ENCODE measurements at places on chromosomes 13 and 19.
A peak's percentile ranks its signal among the peaks of the same experiment; 100 is the strongest.

- no peak for DNase-seq
Measured at GRCh38 chr19:17429641-17430113, 9.8 kb downstream of the MVB12A start.

GRCh38 chr13:71721104-71721503, 145.9 kb downstream of the DACH1 start:
- DNase-seq = peak; percentile 43

DNA sequence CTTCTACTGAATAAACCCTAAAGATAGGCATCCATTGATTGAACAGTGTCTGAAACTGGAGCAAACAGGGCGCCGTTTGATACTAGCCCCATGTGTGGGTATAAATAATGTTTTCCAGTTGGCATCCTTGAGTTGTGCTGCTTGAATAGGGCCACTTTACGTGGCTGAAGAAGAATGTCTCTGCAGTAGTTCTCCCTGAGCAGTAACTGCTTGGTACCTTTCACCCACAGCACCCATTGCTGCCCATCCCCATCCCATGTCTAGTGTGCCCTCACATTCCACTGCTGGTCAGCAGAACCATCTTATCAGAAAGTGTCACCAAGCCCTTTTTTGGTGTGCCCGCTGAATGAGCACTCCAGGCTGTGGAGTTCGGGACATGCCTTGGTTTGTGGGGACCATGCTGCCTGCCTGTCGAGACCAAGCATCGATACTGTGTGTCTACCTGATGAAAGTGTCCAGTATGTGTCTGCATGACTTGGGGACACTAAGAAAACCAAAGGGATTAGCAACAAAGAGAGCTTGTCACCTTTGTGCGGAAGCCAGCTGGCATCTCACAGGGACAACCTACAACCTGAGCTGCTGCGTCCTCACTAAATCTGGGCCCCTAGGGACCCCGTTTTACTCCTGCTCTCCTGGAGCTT, 162.0 kb downstream of the TM9SF2 start:
- no peak for DNase-seq

DNA sequence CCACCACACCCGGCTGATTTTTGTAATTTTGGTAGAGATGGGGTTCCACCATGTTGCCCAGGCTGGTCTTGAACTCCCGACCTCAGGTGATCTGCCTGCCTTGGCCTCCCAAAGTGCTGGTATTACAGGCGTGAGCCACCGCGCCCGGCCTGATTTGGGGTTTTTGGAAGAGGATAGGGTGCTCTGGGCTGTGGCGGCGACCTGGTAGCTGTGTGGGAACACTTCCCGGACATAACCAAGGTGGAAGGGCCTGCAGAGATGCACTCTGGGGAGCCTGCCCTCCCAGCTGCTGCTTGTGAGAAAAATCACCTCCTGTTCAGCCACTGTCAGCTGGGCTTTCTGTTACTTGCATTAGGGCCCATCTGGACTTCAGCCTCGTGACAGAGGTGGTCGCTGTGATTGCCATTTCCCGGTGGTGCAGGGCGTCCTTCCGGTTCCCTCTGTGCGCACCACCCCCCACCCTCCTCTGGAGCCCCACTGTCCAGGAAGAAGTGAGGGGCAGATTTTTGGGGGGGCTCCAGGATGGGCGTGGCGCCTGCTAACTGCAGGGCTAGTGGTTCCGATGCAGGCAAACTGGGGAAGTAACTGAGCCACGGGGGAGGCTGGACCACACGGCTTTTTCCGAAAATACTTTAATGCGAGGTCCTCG, 7.5 kb downstream of the IL4I1 start:
- DNase-seq = no peak

DNA sequence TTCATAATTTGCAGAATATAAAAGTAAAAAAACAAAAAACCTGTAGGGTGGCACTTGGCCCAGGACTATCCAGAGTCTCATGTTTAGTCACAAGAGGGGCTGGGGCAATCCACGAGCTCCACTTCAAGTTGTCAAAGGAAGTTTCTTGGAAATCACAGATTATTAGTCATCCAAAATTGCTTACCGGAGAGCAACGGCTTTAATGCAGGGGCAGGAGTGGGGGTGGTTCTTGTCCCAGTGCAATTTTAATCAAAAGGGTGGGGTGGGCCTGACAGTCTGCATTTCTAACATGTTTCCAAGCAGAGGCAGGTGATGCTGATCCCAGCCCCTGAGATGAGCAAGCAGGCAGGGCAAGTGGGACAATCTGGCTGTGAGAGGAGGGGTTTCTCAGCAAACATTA, 233.9 kb downstream of the ABCC4 start:
- DNase-seq = no peak

GRCh38 chr19:347946-348861, 3.6 kb upstream of the MIER2 start:
- no peak for DNase-seq

GRCh38 chr19:4093643-4094175, 27.0 kb upstream of the ZBTB7A start:
- DNase-seq = no peak

DNA sequence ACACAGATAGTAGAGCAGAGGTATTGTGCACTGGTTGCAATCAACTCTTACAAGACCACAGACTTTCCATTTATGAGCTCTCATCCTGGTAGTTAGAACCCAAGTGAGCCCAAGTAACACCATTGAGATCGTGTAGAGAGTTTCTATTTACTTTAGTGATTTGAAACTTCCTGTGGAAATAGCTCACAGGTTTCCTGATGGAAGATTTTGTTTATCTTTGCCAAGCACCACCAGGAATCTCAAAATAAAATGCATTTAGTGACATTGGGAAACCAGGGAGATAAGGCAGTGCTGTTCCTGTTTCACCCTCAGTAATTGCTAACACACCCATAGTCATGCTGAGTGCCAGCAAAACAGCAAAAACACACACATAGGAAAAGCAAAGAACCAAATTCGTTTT, 102.5 kb downstream of the FLT1 start:
- no peak for DNase-seq

GRCh38 chr19:2084993-2085720, 11.0 kb downstream of the MOB3A start:
- DNase-seq = no peak

GRCh38 chr19:6263735-6264444, 15.9 kb downstream of the MLLT1 start:
- DNase-seq = no peak

GRCh38 chr19:40255619-40256166, 29.2 kb upstream of the CCNP start:
- no peak for DNase-seq

- DNase-seq = no peak
Measured at GRCh38 chr13:102380012-102380411, 21.8 kb downstream of the FGF14 start.

DNA sequence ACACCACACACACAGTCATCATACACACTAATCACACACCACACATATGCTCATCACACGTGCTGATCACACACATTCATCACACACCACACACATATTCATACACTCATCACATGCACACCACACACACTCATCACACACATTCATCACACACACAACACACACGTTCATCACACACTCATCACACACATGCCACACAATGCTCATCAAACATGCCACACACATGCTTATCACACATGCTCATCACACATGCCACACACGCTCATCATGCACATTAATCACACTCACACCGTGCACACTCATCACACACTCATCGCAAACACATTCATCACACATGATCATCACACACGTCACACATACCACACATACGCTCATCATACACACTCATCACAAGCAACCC, 47.5 kb downstream of the C1QTNF9 start:
- no peak for DNase-seq

DNA sequence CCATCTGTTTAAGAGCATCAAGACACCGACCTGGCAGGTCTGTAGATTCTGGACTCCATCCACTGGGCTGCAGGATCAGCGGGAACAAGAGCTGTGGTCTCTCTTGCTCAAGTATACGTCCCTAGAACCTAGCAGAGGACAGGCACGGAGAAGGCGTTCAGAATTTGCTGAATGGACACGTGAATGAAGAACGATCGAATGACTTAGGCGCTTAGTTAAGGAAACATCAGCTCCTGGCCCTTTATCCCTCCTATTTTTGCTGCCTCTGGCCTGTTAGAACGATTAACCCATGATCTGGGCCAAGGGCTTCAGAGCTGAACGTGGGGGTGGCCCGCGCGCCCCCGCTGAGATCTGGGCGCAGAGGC, 953 bp downstream of the DZIP1 start:
- peak; percentile 14 for DNase-seq

DNA sequence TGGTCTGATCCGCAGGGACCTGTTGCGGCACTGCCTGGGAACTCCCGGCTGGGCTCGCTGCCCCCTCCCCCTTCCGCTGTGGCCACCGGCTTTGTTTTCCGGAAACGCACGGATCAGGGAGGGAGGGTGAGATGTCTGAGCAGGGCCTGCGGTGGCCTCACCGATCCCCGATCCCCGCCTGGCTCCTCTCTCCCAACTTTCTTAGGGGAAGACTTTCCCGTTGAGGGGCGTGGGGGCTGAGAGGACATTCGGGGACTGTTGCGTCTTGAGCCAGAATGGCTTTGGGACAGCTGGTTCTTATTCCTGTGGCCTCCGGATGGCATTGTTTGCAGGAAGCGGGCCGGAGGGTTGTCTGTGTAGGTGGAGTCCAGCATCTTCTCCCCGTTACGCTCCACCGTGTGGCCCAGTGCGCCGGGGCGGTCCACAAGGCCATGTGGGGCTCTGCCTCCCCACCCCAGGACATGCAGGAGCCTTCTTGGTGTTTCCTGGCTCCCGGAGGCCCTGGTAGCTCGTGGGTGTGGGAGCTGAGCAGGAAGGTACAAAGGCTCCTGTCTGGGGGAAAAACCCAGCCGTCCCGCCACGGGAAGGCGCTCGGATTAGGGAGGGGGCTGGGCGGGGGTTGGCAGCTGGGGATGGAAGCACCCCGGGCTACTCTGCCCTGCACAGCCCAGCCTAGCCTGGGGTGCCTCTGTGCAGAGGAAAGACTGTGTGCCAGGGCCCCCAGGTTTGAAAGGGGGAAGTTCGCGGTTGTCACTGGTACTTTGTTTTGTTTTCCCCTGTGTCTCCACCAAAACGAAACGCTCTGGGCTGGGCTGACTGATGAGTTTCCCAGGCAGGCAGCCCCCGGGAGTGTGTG, 1.3 kb downstream of the CSNK1G2 start:
- DNase-seq = peak; percentile 43

DNA sequence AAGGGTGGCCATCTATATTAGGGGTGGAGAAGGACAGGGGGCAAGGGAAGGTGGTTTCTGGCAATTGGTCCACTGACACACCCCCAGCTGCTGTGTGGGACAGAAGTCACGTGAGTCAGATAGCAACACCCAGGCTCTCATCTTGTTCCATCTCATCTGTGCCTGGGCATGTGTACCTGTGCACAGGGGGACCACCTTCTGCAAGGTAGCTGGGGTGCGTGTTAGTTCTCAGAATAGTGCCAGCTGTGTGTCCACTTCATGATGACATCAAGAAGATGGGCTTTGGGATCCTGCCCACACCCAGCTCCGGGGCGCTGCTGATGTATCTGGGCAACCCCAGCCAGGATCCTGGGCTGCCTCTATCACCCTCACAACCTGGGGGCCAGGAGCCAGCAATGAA, 38.6 kb downstream of the COL4A2 start:
- DNase-seq = no peak

GRCh38 chr13:23159760-23160637, 20.8 kb upstream of the SGCG start:
- no peak for DNase-seq

GRCh38 chr19:47766670-47767069, 11.8 kb upstream of the SELENOW start:
- DNase-seq = no peak

GRCh38 chr13:51719394-51719793, 84.6 kb downstream of the DHRS12 start:
- DNase-seq = no peak

DNA sequence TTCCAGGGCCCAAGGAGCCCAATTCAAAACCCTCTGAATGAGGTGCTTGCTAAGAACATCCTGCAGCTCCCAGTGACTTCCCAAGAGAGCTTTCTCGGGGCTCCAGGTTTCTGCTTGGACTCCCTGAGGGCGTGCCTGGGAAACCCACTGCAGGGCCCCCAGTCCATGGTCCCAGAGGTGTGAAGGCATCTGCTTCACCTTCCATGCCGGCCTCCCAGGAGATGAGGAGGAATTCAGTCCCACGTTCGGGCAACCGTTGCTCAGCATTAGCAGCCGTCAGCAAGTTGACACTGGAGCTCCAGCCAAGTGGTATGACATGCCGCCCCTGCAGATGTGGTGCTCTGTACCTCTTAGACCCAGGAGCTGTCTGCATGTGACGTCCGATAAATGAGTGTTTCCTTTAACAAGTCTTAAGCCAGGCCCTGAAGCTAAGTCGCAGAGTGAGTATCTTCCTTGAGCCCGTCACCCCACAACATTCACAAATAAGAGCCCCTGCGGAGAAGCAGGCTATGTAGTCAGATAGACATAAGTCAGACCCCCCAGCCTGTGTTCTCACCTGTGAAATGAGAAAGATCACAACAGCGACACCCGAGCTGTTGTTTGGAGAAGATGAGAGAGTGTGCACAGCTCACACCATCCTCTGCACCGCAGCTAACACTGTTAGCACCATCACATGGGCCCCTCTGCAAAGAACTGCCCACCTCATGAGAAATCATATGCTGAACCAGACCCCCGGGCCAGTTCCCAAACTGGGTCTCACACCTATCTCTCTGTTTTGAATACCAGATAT, 150.3 kb downstream of the KATNAL1 start:
- no peak for DNase-seq

- DNase-seq = peak; percentile 42
Measured at GRCh38 chr19:15161028-15161984, 39.5 kb downstream of the NOTCH3 start.

DNA sequence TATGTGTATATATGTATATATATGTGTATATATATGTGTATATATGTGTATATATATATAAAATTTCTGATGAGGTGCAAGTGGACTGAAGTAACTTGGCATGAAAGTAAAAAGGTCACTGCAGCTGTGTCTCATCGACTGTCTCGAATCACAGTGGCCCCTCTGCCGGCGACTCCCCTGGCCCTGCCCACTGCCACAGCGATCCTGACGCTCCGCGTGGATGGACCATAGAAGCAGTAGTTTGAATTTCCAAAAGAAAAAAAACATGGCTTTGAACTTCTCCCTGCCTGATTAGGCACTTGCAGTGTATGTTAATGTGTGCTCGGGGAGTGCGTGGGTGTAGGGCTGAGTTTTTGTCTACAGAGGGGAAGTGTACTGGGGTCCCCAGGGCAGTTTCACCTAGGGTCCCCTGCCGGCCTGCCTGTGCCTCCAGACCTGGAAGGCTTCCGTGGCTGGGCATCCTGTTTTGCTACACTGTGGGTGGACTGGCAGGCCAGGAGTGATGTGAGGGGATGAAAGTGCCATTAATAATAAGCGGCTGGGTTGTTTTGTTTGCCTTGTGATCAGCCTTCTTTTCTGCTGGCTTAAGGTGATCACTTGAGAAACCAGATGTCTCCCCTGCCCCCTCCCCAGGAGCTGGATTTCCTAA, 10.8 kb downstream of the ZIC5 start:
- no peak for DNase-seq

DNA sequence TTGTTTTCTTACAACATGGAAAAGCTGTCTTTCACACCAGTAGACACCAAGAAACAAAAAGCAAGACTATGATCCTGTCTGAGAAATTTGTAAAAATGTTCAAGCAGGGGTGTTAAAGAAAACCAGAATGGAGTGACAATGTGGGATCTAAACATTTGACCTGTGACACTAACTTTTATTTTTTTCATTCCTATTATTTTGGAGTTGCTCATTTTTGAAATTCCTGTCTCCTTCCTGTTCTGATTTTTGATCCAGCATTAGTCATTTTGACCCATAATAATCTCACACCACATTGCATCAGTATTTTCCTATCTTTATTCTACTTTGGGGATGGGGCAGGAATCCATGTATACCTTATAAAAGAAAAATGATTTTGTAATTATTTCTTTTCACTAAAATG, 164.2 kb downstream of the DLEU7 start:
- no peak for DNase-seq
